ENCODE measurements at places on chromosomes 6 and 20. TPM values are rescaled to one million over a fixed set of nuclear protein-coding genes. Genes with fewer than 3 reads are reported as not detected.
A peak's percentile ranks its signal among the peaks of the same experiment; 100 is the strongest.

Gene CAGE1
- total RNA-seq: 0.13 TPM

GRCh38 chr20:51512645-51513044 lies 29.9 kb downstream of the NFATC2 start:
- no peaks in the 10 kb centered on the region for H3K27me3 ChIP-seq
- no peak for DNase-seq
- H3K36me3 ChIP-seq: peaks cover 76% of the 10 kb centered on the region
- H3K27ac ChIP-seq: peak overlapping the region; percentile 70

Gene MATN4
- 2.1 TPM for total RNA-seq

Gene GPR6
- not detected for total RNA-seq

Gene RNF217
- total RNA-seq: 1.8 TPM
